HS-5 (cell line): ENCODE measurements at places on chromosomes 6 and 20.

- DNase-seq, result no peak
Observed at GRCh38 chr6:30450548-30450908, 38.8 kb upstream of the HLA-E start.

- DNase-seq, result no peak
Observed at GRCh38 chr6:105691081-105691480, 288.2 kb upstream of the PREP start.

- DNase-seq, result no peak
Observed at GRCh38 chr6:7101290-7101689, 6.5 kb upstream of the RREB1 start.

DNA sequence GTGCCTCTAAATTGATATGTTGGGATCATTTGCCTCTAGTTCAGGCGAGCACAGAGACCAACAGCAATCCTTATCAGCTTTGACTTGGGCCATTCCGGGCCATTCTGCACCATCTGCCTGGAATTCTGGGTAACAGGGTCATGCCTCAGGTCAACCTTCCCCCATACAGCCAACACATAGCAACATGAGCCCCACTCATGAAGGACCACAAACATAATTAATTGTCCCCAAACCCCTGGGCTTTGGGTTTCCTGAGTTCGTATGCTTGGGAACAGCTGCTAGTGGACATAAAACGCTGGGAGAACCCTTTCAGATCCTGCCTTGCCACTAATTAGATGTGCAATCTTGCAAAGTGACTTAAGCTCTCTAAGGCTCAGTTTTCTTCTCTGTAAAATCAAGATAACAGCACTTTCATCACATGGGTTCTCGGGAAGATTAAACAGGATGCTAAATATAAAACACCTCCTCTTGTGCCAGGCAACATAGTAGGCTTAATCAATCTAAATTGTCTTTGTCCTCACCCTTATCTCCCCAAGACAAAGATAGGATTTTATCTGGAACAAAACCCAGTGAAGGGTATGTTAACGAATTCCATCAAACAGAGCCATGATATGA lies 426.5 kb downstream of the CD83 start:
- no peak for DNase-seq

DNA sequence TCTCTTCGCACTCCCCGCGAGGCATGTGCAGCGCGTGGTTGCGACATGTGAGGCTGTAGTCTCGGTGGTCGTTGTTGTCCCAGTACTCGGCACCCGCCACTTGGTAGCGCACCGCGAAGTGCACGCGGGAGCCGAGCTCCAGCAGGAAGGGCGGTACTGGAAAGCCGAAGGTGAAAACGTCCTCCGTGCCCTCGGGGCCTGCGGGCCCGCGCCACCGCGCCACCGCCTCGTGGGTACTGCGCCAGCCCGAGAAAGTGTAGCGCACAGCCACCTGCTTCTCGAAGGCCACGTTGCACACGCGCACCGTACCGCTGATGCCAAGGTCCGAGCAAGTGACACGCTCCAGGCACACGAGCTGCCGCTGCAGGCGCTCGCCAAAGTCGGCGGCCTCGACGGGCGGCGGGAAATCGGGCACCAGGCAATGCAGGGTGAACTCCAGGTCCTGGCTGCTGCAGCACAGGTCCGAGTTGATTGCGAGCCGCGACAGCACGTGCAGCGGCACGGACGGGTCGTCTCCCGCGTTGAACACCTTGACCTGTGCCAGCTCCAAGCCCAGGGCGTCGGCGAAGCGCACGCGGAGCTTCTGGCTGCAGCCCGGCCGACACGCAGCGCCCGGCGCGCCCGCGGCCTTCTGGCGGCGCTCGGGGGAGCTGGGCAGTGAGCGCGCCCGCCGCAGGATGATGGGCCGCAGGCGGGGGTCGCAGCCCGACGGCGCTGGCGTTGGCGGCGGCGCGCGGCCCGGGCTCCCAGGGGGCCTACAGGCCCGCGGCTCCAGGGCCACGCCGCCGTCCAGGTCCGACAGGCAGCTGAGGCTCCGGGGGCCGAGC lies 840 bp downstream of the PPP1R3D start:
- DNase-seq, result no peak

DNA sequence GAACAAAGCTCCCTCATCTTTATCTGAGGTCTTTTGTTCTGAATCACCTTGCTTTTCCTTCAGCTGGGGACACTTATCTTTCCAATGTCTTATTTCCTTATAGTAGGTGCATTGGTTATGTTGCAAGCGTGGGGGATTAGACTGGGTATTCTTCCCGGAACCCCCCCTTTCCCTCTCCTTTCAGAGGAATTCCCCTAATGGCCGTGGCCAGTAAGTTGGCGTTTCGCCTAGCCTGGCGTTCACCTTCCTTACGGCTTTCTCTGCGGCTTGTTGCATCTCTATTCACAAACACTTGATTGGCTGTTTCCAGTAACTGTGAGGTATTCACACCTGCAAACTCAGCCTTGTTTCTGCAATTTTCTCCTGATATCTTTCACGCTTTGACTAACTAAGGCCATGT lies 32.8 kb upstream of the FABP7 start:
- DNase-seq, result no peak
